ENCODE measurements at places on chromosomes 1 and 21.

DNA sequence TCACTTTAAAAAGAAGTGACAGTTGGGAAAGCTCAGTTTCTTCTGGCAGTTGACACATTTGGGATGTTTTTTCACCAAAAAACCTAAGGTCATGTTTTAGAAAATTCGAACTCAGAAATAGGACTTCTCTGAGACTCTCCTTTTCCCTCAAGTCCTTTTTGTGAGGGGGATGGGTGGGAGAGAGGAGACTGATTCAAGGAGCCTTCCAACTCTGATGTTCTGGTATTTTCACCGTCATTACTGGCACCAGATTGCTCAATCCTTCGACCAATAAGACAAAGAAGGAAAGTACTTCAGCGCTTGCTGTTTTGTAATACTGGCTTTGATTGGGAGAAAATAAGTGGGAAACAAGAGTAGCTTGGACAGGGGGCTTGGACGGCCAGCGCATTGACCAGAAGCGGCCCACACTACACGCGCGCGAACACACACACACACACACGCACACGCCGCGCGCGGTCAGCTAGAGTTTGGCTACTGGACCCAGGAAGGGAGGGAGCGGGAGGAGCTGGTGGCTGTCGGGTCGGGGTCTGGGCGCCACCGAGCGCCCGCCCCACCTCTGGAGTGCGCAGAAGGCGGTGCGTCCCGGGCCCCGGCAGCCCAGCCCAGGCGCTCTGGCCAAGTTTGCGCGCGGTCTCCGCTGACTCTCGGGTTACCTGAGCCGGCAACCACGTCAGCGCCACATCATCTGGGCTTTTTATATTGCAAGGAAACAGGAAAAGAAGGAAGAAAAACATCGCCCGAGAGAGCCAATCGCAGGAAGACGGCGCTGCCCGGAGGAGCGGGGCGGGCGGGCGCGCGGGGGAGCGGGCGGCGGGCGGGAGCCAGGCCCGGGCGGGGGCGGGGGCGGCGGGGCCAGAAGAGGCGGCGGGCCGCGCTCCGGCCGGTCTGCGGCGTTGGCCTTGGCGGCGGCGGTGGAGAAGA is at the start of gene KCNK1:
Gene KCNK1 (plus strand): TSS at position 855 of the 921 bp plus-strand sequence. CDS start 66 bp downstream, at position 921.
- peak within 1 kb of the TSS; percentile 51 for H3K4me3 ChIP-seq
- peaks cover 5% of the 10 kb centered on the region for H3K4me1 ChIP-seq
- no peaks in the 10 kb centered on the region for H3K36me3 ChIP-seq
- peaks cover 59% of the 10 kb centered on the region for H3K27me3 ChIP-seq

GRCh38 chr1:99968214-99968613 is 1.6 kb upstream of the SLC35A3 start:
- DNase-seq = no peak
- H3K4me3 ChIP-seq = peak overlapping the region; percentile 13
- H3K4me1 ChIP-seq = peaks cover 20% of the 10 kb centered on the region
- no peaks in the 10 kb centered on the region for H3K27me3 ChIP-seq

- H3K4me3 ChIP-seq = no peak overlapping the region
- no peak overlapping the region for H3K27ac ChIP-seq
- peaks cover 3% of the 10 kb centered on the region for H3K4me1 ChIP-seq
- H3K27me3 ChIP-seq = peaks cover 11% of the 10 kb centered on the region
- no peaks in the 10 kb centered on the region for H3K36me3 ChIP-seq
Measured at GRCh38 chr1:14108356-14109275, 408.6 kb downstream of the PRDM2 start.

DNA sequence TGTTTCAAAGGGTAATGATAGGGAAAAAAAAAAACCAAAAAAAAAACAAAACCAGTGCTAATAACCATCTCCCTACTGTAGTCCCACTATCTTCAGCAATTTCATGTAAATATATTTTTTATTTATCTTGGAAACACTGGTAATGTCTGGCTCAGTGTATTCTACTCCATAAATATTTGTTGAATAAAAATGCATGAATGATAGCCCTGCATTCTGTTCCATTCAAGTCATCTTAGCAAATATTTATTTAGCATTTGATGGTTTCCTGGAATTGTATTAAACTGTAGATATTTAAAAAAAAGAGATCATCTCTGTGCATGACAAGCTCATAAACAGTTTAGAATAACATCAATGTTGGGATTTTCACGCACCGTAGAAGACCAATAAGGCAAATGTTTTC is 24.2 kb downstream of the IL23R start:
- peaks cover 18% of the 10 kb centered on the region for H3K36me3 ChIP-seq
- H3K4me1 ChIP-seq = peaks cover 41% of the 10 kb centered on the region
- H3K27me3 ChIP-seq = no peaks in the 10 kb centered on the region
- no peak overlapping the region for H3K27ac ChIP-seq

- H3K27me3 ChIP-seq = no peaks in the 10 kb centered on the region
- no peak overlapping the region for H3K27ac ChIP-seq
- no peaks in the 10 kb centered on the region for H3K36me3 ChIP-seq
- no peaks in the 10 kb centered on the region for H3K4me1 ChIP-seq
- DNase-seq = no peak
- no peak overlapping the region for H3K4me3 ChIP-seq
Measured at GRCh38 chr1:89791064-89791726, 29.6 kb upstream of the LRRC8D start.

- no peak for DNase-seq
- no peak overlapping the region for H3K27ac ChIP-seq
- H3K27me3 ChIP-seq = peaks cover 7% of the 10 kb centered on the region
- no peak overlapping the region for H3K4me3 ChIP-seq
- H3K4me1 ChIP-seq = peaks cover 4% of the 10 kb centered on the region
- H3K36me3 ChIP-seq = no peaks in the 10 kb centered on the region
Measured at GRCh38 chr1:209421978-209422680, 161.4 kb upstream of the CAMK1G start.

- no peak overlapping the region for H3K27ac ChIP-seq
- no peaks in the 10 kb centered on the region for H3K36me3 ChIP-seq
- H3K4me1 ChIP-seq = no peaks in the 10 kb centered on the region
- no peak for DNase-seq
Measured at GRCh38 chr21:44535963-44536362, 4.0 kb downstream of the KRTAP10-1 start.

DNA sequence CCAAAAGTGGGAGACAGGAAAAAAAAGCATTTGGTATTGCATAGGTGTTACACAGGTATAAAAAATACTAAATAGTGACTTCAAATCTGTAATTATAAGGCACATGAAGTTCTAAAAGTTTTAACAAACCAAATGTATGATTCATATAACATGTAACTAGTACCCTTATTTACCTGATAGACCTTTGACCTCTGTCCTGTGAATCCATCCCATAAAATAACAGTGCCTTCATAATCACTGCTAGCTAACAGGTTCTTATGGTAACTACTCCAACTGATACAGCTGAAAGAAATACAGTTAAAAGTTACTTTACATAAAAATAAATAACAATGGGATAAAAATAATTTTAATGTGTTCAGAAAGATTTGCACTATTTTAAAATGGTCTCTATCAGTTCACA is 163.5 kb downstream of the COP1 start:
- H3K36me3 ChIP-seq = peaks cover 30% of the 10 kb centered on the region
- no peak overlapping the region for H3K27ac ChIP-seq
- no peaks in the 10 kb centered on the region for H3K27me3 ChIP-seq

DNA sequence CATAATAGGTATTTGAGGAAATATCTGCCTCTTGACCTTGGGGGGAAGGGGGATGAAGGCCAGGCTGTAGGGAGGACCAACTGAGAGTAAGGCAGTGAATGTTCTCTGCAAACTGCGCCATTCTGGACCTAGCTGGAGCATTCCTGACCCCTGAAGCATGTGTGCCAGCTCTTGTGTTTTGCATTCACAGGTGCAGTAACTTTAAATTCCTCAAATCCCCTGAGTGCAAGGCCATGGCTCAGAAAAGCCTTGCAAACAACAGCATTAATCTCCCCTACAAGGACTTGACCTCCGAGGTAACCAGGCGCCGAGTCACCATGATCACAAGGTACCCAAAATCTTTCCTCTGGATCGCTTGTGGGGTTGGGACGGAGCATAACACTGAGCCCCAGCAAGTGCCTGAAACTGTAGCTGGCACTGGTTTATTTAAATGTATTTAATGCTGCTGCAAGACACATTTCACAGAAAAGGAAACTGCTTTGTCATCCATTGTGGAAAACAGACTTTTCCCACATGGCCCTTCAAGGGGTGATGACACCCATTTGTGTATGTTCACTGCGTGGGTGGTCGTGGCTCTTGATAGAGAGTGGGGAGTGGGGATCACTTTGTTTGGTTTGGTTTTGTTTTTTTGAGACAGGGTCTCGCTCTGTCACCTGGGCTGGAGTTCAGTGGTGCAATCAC is 1.7 kb downstream of the MYOCOS start:
- H3K36me3 ChIP-seq = no peaks in the 10 kb centered on the region
- no peak for DNase-seq
- H3K27ac ChIP-seq = no peak overlapping the region
- H3K27me3 ChIP-seq = no peaks in the 10 kb centered on the region
